ENCODE measurements at places on chromosomes 6 and 20. TPM values are rescaled to one million over a fixed set of nuclear protein-coding genes. Genes with fewer than 3 reads are reported as not detected.

FHL5 gene
- not detected for total RNA-seq

SLC17A4 gene
- not detected for total RNA-seq

RIN2 gene
- total RNA-seq = 36.6 TPM

DCDC2 gene
- not detected for total RNA-seq

HCRTR2 gene
- total RNA-seq = not detected

BYSL gene
- total RNA-seq = 4.2 TPM

CLDN20 gene
- total RNA-seq = not detected

SLC35D3 gene
- not detected for total RNA-seq

SLC17A9 gene
- 0.41 TPM for total RNA-seq

GNAS-AS1 gene
- 0.81 TPM for total RNA-seq

DZANK1 gene
- total RNA-seq = 1.5 TPM

SRMS gene
- total RNA-seq = not detected

ATP6V1G2 gene
- 3.8 TPM for total RNA-seq

DLK2 gene
- total RNA-seq = 0.36 TPM

FOXS1 gene
- total RNA-seq = not detected

SOX4 gene
- 12.4 TPM for total RNA-seq

SPTLC3 gene
- total RNA-seq = 6.8 TPM

PNPLA1 gene
- not detected for total RNA-seq

TMEM170B gene
- 1.4 TPM for total RNA-seq

LY6G6C gene
- not detected for total RNA-seq

FNDC1 gene
- 0.16 TPM for total RNA-seq

SGK2 gene
- total RNA-seq = 0.09 TPM

GGT7 gene
- 5.2 TPM for total RNA-seq

PRDM13 gene
- not detected for total RNA-seq

WFDC10B gene
- total RNA-seq = not detected

SALL4 gene
- 0.36 TPM for total RNA-seq

CCN6 gene
- not detected for total RNA-seq

SNAP25 gene
- 0.65 TPM for total RNA-seq

TBC1D7 gene
- 44.2 TPM for total RNA-seq

LZTS3 gene
- 3.6 TPM for total RNA-seq
